ENCODE measurements at places on chromosomes 5 and 9.

DNA sequence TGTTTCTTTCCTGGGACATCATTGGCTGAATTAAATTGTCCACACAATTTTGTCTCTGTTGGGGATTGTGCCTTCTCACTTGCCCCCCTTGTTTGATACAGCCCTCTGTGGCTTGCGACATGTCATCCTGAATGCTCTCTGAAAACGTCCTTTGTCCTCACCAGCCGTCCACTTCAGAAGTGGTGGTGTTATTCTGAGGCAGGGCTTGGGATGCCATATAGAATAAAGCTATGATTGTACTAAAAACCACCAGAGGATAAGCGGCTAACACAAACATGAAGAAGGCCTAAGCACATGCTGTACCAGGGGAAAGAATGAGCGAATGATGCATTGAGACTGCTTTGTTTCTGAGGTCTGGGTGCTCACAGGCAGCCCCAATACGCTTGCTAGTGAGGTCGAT, 3.5 kb upstream of the SNX30 start:
- no peak for DNase-seq

DNA sequence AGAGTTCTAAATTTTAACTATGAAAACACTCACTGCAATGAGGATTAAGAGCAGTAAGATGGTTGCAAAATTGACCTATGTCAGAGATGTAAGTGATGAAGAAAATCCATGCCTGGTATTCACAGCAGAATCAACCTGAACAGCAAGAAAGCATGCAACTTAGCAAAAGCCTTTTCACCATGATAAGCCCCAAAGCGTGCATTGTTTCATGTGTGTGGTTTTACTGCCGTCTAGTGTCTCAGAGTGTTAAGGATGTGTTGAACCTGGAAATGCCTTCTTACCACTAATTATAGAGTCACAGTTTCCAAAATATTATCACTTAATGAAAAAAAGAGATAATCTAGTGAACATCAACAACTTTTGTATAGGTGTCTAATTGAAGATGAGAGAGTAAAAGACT, 415.2 kb upstream of the TRPC7 start:
- DNase-seq: no peak

- no peak for DNase-seq
These were observed 131.7 kb downstream of the DENND1A start for GRCh38 chr9:123798195-123798594.

GRCh38 chr5:179368806-179369529, 23.7 kb upstream of the ADAMTS2 start:
- DNase-seq: no peak

GRCh38 chr5:124902097-124902821, 155.8 kb upstream of the ZNF608 start:
- DNase-seq: no peak

DNA sequence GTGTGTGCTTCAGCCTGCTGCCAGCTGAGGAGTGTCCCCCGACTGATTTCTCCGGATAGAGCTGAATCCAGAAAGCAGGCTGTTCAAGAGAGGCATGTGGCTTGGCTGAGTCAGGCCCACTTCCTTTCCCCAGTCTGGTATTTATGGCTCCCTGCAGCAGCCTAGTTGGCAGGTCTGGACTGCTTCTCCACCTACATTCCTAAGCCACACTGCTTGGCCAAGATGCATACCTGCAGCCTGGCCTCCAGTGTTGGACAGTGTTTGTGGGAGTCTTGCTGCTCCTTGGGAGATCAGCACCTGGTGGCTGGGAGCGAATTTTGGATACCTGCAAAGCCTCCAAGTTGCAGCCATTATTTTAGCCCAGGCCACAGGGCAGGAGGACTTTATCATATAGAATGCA, 670.8 kb downstream of the ACTL7B start:
- DNase-seq: no peak
